ENCODE measurements at places on chromosomes 11 and 22. TPM values are rescaled to one million over a fixed set of nuclear protein-coding genes. Genes with fewer than 3 reads are reported as not detected.

The LIPT2 gene
- 12.9 TPM for total RNA-seq

DNA sequence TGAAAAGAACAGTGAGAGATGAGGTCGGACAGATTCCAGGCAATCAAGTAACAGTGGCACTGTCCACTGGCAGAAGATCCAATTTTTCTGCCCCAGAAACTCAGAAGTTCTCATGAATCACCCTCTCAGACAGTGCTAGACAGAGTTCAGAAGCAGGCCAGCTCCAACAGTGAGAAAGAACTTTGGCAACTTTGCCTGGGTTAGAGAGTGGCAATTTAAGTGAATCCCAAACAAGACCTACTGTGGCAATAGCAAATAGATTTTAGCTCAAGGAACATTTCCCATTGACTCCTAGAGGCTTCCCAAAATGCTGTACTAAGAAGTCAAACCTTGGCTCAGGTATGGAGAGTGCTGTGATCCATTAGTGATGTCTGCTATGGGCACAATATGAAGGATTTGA lies 12.3 kb downstream of the CD44 start:
- no peak for DNase-seq

DNA sequence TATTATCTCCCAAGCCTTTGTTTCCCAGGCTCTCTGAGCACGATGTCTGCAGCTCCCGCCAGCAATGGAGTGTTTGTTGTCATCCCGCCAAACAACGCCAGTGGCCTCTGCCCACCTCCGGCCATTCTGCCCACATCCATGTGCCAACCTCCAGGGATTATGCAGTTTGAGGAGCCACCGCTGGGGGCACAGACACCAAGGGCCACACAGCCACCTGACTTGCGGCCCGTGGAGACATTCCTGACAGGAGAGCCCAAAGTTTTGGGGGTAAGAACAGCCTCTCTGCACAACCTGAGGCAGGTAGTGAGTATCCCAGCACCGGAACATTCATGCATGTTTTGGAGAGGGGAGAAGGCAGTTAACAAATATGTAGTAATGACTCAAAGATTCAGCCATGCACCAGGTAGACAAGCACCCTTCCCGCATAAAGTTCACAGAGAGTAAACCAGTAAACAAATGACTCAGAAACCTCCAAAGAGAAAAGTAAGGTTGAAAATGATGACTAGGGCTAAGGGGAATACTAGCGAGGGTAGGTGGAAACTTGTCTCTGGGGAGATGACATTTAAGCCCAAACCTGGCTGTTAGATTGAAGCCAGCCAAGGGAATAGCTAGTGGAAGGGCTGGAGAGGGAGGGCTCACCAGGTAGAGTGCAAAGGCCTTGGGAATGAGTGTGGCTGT lies 7.2 kb downstream of the MS4A15 start:
- DNase-seq, result no peak

DNA sequence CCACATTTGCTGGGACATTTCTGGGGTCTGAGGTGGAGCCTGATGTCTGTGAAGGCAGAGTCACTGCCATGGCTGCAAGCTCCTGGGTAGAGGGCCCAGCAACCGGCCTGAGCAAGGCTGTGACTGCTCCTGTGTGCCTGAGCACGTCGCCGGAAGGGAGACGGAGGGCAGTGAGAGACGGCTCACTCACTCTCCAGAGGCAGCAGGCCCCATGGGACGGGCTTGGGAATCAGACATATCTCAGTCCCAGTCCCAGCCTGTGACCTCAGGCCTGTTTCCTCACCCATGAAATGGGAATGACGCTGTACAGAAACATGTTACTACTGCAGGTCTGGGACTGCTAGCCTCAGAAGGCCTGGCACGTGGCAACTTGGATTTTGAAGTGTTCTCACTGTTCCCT lies 36.4 kb upstream of the RASL10A start:
- DNase-seq, result no peak

- DNase-seq, result no peak
Observed at GRCh38 chr11:105670811-105671210, 60.9 kb downstream of the GRIA4 start.

Measured in thoracic aorta (tissue), 2 donors.